ENCODE measurements at places on chromosomes 7 and 10.

- no peak for DNase-seq
These were observed 778 bp upstream of the TRIM8 start for GRCh38 chr10:102643336-102644065.

DNA sequence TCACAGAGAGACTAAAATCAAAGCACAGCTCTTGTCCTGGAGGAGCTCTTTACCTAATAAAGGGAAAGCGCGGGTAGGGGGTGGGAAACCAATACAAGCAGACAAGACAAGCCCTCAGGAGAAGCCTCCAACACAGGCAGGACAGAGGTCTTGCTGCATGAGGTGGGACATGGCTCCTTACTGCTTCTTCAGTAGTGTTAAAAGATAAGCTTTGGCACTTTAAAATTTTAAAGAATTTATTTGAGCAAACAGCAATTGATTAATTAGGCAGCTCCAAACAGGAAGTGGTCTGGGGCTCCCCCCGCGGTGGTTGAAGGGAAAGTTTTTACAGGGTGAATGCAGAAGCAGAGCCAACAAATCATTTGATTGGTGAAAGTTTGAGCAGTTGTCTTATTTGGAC is 50.3 kb upstream of the MACC1 start:
- DNase-seq = no peak

DNA sequence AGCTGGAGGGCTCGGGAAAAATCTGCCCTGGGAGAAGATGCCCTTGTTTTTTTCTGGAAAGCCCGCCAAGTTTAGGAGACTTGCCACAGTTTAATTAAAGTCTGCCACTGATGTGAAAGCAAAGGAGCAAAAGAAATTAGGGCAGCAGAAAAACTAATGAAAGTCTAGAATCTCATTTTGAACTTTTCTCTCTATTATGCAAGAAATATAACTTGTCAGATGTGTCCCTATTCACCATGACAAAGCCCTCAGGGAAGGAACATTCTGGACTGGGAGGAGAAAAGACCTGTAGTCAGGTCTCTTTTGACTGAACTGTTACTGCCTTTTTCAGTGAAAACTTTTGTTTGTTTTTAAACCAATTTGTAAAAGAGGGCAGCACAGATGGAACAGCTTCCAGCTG is 715.5 kb downstream of the SORCS3 start:
- DNase-seq = no peak

DNA sequence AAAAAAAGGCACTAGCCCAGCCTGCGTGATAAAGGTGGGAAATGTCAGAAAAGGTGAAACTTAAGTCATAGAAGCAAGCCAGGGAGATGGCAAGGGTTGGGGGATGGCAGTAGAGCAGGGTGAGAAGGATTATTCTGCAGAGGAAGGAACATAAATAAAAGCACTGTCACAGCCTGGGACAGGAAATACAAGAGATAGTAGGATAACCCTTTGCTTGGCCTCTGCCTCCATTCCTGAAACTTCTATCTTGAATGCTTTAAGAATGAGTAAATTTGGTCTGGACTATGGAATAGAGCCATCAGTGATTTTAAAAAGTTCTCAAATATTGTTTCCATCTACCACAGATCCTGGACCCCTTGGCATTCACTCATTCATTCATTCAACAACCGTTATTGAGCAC is 50.0 kb downstream of the ABCC2 start:
- no peak for DNase-seq

DNA sequence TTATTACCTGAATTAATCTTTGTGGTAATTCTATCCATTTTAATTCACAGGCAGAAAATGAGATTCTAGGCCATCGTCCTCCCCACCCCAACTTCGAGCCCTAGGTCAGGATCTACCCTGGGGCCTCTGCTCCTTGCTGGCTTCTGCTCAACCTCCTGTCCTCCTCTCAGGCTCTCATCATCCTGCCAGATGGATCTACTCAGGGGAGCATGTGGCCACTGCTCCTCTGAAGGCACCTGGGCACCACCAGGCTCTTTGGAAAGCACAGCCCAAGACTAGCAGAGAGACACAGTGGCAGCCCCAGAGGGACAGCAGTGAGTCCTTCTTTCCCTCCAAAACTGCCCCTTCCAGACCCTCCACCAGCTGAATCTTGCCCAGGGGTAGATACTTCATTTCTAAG is 248.2 kb downstream of the TCERG1L start:
- DNase-seq = no peak

DNA sequence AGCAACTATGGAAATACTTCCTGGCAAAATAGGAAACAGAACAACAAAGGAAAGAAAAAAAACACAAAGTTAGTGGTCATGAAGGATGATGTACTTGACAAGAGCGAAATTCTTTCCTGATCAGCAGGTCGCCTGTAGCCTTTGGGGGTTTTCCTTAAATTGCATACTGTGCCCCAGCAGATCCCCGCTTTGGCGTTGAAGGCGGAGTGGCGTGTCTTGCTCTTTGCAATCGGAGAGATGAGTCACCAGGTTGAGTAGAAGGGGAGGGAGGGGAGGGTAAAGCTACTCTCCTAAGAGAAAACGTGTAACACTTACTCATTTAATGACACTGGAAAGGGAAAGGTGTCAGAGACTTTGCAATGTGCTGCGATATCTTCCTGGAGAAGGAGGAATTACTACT is 587.2 kb downstream of the SORCS1 start:
- DNase-seq = no peak

Data from stimulated activated CD4-positive, alpha-beta T cell treated with anti-CD3 and anti-CD28 coated beads, Interleukin-1b, Interleukin-23, amount 100 ng/mL, for 24 hours (primary cell).